ENCODE measurements at places on chromosomes 16 and 17.

GRCh38 chr16:83211711-83212110 lies 584.9 kb downstream of the CDH13 start:
- DNase-seq = peak; percentile 43

DNA sequence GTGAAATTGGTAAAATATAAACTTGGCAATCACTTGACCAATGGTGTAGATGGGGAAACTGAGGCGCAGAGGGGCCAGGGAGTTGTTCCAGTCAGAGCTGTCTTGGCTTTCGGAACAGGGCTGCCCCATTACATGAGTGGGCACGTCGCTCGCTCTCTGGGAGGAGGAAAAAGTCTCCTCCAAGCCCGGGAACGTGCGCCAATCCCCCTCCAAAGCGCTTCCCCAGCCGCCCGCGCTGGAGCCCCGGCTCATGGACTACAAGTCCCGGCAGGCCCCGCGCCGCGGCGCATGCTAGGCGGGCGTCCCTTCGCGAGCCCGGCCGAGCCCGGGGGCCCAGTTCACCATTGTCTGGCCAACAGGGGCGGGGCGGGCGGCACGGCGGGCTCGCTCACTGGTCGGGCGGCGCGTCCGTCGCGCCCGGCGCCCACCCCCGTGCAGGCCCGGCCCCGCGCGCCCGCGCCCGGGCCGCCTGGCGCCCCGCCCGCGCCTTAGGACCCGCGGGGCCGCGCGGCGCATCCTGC lies at the start of gene LLGL1:
LLGL1 (plus strand) TSS at position 515 of the 521 bp plus-strand sequence. CDS start 48 bp downstream, outside the sequence.
- peak; percentile 95 for DNase-seq

DNA sequence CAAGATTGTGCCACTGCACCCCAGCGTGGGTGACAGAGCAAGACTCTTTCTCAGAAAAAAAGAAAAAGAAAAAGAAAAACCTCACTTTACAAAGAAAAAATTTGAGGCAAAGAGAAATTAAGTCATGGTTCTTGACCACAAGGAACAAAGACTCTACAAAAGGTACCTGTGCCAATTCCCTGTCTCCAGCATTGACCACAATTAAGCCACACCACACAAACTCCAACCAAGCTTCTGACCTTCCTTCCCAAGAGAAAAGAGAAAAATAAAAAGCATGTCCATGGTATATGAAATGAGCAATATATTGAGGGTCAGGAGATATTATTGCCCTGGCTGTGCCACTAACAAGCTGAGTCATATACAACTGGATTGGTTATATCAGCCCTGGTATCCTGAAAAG lies 146.3 kb upstream of the NOG start:
- DNase-seq = no peak

DNA sequence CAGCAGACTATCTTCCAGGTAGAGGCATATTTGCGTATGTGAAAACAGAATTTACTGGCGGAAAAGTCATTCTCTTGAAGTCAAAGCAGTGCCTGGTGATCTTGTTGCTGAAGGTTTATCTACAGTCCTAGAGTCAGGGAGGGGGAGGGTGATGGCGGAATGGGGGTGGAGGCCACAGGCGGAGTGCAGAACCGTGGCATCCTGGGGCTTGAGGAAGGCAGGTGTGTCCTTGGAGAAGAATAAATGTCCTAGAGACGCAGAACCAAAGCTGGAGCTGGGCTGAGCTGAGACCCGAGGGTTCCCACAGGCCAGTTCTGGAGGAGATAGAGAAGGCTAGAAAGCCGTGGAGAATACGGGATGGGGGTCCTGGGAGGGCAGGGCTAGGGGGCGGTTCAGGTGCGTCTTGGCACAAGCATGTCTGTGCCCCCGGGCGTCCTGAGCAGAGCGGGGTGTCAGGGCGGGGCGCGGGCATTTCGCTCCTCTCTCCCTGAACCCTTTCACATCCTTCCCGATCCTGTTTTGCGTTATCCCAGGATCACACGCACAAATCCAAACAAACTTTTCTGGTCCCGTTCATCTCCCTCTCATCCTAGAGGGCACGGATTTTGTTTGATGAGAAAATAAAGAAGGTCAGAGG lies 76.9 kb upstream of the CREBBP start:
- DNase-seq = no peak

All from fibroblast of skin of back (primary cell).